ENCODE measurements at places on chromosomes 16 and 17. TPM values are rescaled to one million over a fixed set of nuclear protein-coding genes. Genes with fewer than 3 reads are reported as not detected.
A peak's percentile ranks its signal among the peaks of the same experiment; 100 is the strongest.

GRCh38 chr16:49662569-49662968, 193.3 kb downstream of the ZNF423 start:
- DNase-seq = no peak

GRCh38 chr17:58020401-58020800, 13.4 kb upstream of the SRSF1 start:
- no peak for DNase-seq

DNA sequence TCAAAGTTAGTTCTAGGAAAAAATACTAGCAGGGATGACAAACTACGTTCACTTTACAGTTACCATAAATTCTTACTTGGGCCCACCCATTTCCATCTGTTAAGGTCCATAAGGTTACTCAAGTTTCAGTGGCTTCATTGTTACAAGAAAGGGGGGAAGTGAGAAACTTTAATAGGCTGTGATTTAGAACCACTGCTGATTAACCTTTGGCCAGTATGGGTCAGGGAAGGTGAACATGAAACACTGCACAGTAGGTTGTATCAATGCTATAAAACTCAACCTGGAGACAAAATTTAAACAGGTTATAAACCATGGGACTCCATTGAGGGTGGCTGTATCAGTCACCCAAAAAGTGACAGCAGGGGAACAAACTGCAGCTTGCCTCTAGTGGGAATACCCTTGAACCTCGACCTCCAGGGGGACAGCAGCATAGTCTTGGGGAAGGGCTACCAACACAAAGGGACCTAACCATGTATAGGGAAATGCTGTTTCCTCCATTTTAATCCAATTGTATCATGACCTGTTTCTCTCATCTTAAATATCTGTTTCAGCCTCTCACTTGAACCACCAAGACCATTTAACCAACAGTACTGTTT, 10.4 kb downstream of the PTRH2 start:
- no peak for DNase-seq

DNA sequence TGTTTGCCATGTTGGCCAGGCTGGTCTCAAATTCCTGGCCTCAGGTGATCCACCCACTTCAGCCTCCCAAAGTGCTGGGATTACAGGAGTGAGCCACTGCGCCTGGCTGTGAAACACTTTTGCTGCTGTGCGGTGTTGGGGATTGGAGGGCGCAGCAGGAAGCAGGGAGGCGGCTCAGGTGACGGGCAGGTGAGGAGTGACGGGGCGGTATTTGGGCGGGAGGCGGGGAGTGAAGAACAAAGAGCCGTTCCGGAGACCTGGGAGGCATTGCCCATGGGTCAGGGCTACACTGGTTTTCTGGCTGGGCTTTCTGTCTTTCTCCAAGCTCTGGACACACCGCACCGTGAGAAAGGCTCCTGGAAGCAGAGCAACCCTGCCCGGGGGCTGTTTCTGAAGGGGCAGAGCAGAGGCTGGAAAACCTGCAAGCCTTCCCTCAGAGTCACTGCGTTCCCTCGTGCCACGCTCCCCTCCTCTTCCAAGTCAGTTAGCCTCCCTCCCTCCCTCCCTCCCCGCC, 22.1 kb downstream of the CRISPLD2 start:
- DNase-seq = no peak

DNA sequence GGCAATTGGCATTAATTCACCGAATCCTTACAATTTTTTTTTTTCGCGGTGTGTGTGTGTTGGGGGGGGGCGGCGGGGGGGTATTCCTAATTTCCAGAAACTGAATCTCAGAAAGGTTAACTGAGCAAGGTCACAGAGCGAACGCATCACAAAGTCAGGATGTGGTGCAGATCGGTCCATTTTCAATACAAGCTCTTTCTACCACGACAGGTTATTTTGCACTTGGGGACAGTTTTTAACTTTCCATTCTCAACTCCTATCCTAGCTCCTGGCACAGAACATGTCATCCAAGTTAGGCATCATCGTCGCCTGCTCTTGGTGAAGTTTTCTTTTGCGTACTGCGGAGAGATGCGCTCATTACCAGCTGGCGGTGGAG, 15.4 kb upstream of the ERN1 start:
- no peak for DNase-seq

GRCh38 chr16:566475-567372, at the start of gene NHLRC4:
Gene NHLRC4, plus strand, starts transcription at chr16:567005. Its CDS starts 1,043 bp downstream, at chr16:568048.
- DNase-seq = peak; percentile 83

GRCh38 chr17:45907750-45908395, 13.5 kb downstream of the MAPT start:
- DNase-seq = no peak

GRCh38 chr17:47966079-47966519, 4.8 kb upstream of the CDK5RAP3 start:
- no peak for DNase-seq

Gene ADAP2
- total RNA-seq = 0.51 TPM

Gene PKD1
- total RNA-seq = 628 TPM

Gene MT1F
- 3.4 TPM for total RNA-seq

Gene CCL23
- total RNA-seq = not detected

Gene ANKRD40CL
- total RNA-seq = not detected

Gene PTX4
- total RNA-seq = 2.2 TPM

All from glutamatergic neuron (in vitro differentiated cells).